ENCODE measurements at places on chromosomes 6 and 20.

GRCh38 chr6:15443119-15443830, 197.4 kb downstream of the JARID2 start:
- DNase-seq: no peak

- no peak for DNase-seq
Observed at GRCh38 chr6:11393713-11394627, 143.6 kb upstream of the TMEM170B start.

DNA sequence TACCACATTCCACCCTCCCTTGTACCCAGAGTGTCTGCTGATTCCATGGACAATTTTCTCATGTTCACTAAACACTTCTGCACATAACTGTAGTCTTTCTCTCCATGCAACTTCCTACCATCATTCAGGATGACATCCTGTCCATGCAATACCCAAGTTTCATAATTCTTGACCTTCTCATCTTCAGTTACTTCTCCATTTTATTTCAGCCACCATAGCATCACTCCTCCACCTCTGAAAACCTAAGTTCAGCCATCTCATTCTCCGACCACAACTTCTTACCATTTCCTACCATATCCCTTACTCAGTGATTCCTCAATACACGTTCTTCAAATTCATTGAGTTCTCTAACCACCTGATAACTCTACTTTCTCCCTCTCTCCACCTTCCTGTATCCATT, 216.5 kb upstream of the TENT5A start:
- no peak for DNase-seq

GRCh38 chr6:116301104-116301503, 21.4 kb upstream of the TSPYL1 start:
- DNase-seq: no peak

GRCh38 chr20:34309691-34310090, 6.5 kb upstream of the AHCY start:
- no peak for DNase-seq

DNA sequence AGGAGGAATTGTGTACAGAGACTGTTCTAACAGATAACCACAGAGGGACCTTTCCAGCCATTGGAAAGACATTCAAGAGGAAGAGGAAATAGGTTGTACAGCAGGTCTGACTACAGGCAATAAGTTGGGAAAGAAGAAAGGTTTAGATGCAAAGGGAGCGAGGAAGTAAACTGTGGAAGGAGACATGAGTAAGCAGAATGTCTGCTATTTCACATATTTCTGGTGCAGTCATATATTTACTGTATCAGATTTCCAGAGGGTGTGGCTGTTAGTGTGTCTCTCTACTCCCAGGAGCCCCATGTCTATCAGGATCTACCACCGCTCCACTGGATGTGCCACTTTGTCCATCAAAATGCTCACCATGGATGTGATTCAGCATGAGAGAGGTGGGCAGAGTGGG, 25.9 kb downstream of the MRS2 start:
- DNase-seq: no peak

- DNase-seq: no peak
Observed at GRCh38 chr6:52547647-52548352, 29.1 kb downstream of the TRAM2 start.

GRCh38 chr20:38759106-38759505, 10.8 kb downstream of the ACTR5 start:
- DNase-seq: no peak

DNA sequence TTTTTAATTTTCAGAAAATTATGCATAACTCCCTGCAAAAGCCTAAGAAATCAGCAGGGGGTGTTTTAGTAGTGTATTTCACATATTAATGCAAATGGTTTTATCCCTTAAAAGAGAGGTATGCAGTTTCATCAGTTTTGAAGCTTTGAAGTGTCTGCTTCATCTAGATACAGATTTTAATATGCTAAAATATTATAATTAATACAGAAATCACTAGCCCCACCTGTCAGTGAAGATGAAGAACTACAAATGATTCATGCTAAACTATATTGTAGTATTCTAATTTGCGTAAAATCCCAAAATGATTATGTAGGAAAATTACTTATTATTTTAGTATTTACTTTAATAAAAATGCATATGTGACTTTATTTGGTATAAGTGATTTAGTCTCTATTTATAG, 2.9 kb upstream of the TFB1M start:
- DNase-seq: no peak

DNA sequence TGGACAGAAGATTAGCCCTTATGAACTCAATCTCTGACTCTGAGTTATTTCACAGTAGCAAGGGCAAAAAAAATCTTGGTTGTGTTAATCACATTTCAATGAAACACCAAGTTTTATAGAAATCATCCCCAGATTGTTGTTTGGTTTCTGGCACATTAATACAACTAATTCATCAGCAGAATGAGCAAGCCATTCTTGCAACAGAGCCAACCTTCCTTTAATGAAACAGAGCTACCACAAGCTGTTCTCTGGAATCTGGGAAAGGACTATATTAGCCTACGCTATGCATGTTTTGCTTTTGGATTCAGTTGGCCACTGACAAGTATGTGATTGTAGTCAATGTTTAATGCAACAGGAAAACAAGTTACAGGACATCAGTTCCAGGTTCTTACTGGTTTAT, 13.8 kb upstream of the POPDC3 start:
- no peak for DNase-seq

- no peak for DNase-seq
Observed at GRCh38 chr6:36479256-36479655, 36.5 kb downstream of the KCTD20 start.

- no peak for DNase-seq
Observed at GRCh38 chr6:16425881-16426615, 187.7 kb downstream of the GMPR start.

- DNase-seq: no peak
Observed at GRCh38 chr6:6629402-6629801, 40.9 kb downstream of the LY86 start.

GRCh38 chr6:1040393-1040792, 271.5 kb upstream of the FOXQ1 start:
- peak; percentile 15 for DNase-seq

Measured in left forelimb (tissue), 1 donor.